HepG2 (cell line): ENCODE measurements at places on chromosomes 5 and 9. TPM values are rescaled to one million over a fixed set of nuclear protein-coding genes. Genes with fewer than 3 reads are reported as not detected.
A peak's percentile ranks its signal among the peaks of the same experiment; 100 is the strongest.

Gene SOX30
- not detected in 2 replicates for total RNA-seq

- DNase-seq: no peak
Measured at GRCh38 chr5:76166886-76167576, 83.8 kb downstream of the SV2C start.

DNA sequence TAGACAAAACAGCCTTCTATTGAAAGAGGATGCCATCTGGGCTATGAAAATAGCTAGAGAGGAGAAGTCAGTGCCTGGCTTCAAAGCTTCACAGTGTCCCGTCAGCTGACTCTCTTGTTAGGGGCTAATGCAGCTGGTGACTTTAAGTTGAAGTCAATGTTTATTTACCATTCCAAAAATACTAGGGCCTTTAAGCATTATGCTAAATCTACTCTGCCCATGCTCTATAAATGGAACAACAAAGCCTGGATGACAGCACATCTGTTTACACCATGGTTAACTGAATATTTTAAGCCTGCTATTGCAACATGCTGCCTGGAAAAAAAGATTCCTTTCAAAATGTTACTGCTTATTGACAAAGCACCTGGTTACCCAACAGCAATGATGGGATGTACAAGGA lies 309.1 kb downstream of the NTRK2 start:
- no peak for DNase-seq

Gene BAAT
- 0.71 and 1.0 TPM in 2 replicates for total RNA-seq

Gene SPATA31D4
- not detected in 2 replicates for total RNA-seq

Gene HEMGN
- total RNA-seq: not detected in 2 replicates

DNA sequence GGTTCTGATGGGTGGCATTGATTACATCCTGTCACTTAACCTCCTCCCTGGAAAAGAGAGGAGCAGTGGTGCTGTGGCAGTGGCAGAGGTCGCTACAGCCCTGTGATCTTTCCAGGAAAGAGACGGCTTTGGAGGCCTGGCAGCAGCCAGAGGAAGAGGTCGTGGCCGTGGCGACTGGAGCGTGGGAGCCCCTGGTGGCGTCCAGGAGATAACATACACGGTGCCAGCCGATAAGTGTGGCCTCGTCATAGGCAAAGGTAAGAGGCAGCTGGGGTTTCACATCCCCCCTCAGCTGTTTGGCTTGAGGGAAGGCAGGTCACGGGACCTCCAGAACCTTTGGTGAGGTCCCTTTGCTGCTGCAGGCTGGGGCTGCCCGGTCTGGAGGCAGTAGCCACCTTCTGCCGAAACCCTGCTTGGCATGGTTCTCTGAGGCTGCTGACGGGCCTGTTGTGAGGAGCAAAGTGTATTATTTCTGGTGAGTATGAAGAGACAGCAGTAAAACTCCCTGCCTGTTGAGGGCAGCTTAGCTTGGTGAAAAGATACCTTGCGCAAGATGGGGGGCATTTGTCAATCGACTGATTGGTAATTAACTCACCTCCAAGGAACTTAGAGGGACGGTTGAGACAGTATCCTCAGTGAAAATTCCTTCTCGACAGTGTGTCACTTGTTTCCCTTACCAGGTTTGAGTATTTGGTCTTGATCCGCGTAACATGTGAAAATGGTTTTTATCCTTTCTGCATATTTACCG lies 38.0 kb upstream of the PRDM12 start:
- DNase-seq: no peak

GRCh38 chr9:102456562-102456961 lies 538.6 kb upstream of the CYLC2 start:
- DNase-seq: no peak

GRCh38 chr5:77143998-77144836 lies 57.1 kb upstream of the ZBED3 start:
- DNase-seq: peak; percentile 42

Gene KIF12
- 0.81 and 1.8 TPM in 2 replicates for total RNA-seq

DNA sequence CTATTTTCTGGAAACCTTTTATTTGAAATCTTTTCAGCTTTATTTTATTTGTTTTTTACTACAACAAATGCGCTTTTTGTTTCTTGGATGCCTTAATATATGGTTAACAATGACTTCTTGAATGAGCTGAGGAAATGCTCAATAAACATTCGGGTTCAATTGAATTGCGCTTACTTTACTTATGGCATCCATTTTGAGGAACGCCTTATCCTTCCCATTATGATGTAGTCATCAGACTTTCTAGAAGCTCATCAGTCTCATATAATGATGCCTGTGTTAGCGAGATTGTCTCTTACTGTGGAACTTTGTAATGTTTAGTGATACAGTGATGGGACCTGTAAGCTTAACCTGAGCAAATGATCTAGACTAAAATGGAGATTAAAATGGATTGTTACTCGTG lies 916 bp downstream of the SHLD3 start:
- DNase-seq: no peak

GRCh38 chr9:95504053-95504963 lies 12.5 kb downstream of the PTCH1 start:
- DNase-seq: peak; percentile 88

- DNase-seq: peak; percentile 70
Measured at GRCh38 chr5:157290156-157290980, 24.4 kb downstream of the CYFIP2 start.

DNA sequence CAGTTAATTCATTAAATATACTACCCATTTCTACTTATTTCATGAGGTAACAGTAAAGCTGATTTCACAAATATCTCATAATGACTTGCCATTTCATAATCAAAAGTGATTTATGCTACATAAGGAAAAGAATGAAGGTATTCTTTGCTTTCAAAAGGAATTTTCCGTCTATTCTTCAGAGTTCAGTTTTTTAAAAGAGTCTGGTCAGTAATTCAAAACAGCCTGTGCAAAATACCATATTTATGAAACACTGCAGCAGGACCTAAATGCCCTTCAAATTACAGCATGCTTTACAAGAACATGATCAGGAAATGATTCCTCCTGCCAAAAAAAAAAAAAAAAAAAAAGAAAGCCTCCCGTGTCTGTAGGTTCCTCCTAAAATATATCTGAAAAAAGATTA lies 154.7 kb downstream of the KIAA0825 start:
- DNase-seq: no peak

GRCh38 chr5:159207222-159207685 lies 2.1 kb downstream of the RNF145 start:
- DNase-seq: no peak

Gene SMIM27
- total RNA-seq: 13.3 and 17.9 TPM in 2 replicates

DNA sequence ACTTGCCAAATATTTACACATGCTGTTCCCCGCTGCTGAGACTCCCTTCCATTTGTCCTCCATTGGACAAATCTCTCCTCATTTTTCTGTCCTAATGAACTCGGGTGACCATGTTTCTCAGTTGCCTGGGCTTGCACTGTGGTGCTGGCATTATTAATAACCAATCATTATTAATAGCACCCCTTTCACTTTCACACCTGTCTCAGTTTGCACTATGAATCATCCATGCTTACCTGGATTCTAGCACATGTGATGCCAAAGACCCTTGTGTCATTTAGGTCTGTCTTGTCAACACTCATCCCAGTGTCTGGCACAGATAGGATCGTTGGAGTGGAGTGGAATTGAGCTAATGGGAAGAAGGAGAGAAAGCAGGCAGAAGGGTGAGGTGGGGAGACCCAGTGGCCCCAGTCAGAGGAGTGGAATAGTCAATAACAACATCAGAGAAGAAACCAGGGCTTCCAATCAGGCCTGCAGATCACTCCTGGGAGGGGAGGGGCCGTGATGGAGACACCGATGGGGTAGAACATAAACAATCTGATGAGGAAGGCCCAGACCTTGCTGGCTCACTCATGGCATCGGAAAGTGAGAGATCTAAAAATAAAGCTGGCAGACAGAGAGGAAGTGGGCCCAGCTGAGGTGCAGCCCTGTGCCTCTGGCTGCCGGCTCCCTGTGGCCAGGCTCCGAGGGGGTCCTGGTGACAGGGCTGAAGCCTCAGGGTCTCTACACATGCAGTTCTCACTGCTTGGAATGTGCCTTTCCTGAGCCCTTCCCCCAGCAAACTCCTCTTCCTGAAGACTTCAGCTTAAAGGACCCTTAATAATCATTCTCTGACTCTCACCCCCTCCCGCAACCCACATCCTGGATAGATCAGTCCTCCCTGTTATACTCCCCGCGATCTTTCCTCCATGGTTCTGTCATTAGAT lies 33.5 kb upstream of the CRB2 start:
- no peak for DNase-seq

Gene FRRS1L
- total RNA-seq: 0.02 TPM in 1 of 2 replicates, not detected in the other

DNA sequence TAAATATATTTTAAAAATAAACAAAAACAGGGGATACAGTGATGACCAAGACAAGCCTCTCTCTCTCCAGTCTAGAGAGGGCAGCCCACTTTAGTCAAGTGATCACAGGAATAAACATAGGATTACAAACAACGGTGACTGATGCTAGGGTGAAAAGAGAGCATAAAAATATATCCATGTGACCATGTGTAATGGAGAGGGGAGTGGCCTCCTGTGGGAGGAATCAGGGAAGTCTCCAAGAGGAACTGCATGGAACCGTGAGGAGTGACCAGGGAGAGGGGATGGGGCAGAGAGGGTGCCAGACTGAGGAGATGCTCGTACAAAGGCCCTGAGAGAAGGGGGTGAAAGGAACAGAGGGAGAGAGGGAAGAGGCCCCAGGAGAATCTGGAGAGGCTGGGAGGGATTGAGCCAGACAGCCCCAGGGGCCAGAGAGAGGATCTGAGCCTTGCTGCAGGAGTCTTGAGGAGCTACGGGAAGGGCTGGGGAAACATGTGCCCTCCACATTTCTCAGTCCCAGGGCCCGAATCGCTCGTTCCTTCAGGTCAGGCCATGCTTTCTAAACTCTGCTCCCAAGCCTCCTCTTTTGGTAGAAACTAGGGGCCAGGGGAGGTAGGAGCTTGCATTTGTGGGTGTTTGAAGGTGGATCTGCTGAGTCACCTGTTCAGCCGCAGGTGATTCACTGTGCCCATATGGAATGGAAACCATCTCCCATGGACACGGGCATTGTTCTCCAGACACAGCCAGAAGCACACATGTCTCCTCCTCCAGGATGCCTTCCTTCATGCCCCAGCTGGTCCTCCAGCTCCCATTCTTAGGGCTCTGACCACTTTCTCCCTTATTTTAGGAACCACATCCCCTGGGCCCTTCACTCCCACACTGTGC lies 63.8 kb downstream of the PAX5 start:
- DNase-seq: no peak

Gene ADAMTS16
- total RNA-seq: 0.02 and 0.07 TPM in 2 replicates

DNA sequence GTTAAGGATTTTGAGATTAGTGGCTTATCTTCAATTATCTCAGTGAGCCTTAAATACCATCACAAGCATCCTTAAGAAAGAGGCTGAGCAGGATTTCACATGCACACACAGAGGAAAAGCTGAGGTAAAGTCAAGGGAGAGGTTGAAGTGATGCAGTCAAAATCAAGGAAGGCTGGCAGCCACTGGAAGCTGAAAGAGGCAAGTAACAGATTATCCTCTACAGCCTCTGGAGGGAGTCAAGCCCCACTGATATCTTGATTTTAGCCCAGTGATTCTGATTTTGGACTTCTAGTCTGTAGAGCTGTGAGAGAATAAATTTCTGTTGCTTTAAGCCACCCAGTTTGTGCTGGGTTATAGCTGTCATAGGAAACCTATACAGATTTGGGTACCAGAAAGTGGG lies 80.1 kb downstream of the ANKRD31 start:
- peak; percentile 15 for DNase-seq

DNA sequence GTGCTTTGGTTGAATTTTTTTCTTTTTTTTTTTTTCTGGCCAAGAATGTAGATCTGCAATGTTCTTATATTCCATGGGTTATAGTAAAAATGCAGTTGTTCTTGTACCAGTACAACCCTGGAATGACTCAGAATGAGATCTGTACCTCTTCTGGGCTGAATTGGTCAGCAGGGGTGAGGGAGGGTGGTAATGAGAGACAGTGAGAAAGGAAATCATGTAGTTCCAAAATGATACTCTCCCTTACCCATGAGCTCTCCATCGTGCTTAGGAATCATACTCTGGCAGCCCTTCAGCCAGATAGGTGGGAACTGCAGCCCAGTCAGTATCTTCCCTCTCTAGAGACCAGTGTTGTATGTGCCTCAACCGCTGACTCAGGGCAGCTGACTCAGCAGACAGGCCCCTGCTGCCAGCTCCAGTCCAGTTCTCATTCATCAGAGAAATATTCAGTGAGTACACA lies 2.1 kb upstream of the GLIS3 start:
- DNase-seq: no peak

DNA sequence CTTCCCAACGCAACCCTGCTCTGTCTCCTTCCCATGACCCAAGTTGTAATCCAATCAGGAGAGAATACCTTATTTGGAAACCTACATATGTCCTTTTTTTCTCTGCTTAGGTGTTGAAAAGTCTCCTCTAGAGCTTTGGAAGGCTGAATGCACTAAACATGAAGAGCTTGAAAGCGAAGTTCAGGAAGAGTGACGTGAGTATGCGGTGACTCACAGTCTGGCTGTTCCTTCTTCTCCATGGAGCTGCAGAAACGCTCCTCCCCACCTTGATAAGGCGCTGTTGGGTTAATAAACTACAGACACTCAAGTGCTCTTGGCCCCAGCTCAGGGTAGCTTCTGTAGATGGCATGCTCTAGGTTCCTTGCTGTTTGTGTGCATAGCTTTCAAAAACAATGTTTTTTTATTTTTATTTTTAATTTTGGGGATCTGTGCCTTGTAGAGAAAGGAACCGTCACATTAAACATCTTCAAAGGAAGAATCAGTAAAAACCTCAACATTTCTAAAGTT lies 30.7 kb downstream of the RAI14 start:
- peak; percentile 86 for DNase-seq

DNA sequence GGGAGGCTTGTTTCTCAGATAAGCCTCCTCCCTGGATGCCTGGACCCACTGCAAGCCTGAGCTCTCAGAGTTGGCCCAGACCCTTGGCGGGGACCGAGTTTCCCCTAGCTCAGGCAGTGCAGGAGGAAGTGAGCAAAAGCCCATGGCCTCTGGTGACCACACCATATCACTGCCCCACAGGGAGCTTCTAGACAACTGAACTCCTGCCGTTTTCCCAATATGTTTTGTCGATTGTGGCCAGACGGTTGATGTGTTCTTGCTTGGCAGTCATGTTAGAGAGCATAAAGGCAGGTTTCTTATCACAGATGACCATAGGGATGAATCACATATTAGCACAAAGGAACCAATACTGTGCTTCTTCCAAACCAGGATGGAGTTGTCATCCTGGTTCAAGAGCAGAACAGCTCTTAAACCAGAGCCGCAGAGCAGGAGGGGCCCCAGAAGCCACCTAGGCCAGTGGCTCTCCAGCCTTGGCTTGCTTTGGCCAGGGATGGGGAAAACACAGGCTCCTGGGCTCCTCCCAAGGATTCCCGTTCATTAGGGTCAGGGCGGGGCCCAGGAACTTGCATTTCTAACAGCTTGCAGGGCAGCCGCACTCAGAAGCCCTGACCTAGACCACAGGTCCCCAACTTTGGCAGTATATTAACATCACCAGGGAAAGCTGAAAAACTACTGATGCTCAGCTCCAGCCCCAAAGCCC lies 113.1 kb upstream of the TBC1D2 start:
- DNase-seq: no peak

Gene IL17B
- 0.29 and 0.32 TPM in 2 replicates for total RNA-seq

DNA sequence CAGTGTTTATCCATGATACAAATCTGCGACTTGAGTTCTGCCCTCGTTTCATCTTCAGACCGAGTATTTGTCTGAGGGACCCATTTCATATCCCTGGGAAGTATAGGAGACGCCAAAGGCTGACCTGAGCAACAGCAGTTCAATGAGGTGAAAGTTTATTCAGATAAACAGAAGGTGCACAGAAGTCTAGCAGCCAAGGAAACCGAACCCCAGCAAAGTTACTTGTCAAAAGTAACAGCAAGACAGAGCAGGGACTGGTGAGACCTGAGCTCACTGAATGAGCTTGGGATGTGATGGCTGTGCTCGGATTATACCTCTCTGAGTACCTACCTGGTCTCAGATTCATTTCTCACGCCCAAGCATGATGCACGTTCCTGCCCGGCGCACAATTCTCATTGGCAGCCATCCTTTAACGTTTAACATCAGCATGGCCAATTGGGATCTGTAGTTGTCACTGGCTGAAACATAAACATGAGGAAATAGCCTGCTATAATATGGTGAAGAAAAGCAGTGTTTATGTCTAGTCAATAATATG lies 599 bp downstream of the LYRM7 start:
- DNase-seq: peak; percentile 27
